Suprapubic skin (tissue), 4 donors: ENCODE measurements at places on chromosomes 6 and 20. TPM values are rescaled to one million over a fixed set of nuclear protein-coding genes. Genes with fewer than 3 reads are reported as not detected.
A peak's percentile ranks its signal among the peaks of the same experiment; 100 is the strongest.

Gene SDCBP2
- total RNA-seq, result 74.4 TPM

DNA sequence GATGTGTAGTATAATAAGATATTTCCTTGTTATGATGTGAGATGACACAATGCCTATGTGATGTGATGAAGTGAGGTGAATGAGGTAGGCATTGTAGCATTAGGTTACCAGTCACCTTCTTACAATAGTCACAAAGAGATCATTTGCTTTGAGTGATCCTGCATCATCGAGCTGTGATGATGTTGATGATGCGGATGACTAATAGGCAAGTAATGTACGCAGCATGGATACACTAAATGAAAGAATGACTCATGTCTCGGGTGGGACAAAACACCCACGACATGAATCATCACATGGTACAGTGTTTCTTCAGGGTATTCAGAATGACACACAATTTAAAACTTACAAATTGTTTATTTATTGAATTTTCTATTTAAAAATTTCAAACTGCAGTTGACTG, 806.3 kb upstream of the GJE1 start:
- peak overlapping the region; percentile 33 for H3K4me3 ChIP-seq
- H3K36me3 ChIP-seq, result no peaks in the 10 kb centered on the region
- no peak for DNase-seq

- DNase-seq, result no peak
- peaks cover 10% of the 10 kb centered on the region for H3K4me1 ChIP-seq
- H3K27me3 ChIP-seq, result peaks cover 4% of the 10 kb centered on the region
- H3K4me3 ChIP-seq, result no peak overlapping the region
These were observed 5.8 kb downstream of the FAM83D start for GRCh38 chr20:38931984-38932383.

DNA sequence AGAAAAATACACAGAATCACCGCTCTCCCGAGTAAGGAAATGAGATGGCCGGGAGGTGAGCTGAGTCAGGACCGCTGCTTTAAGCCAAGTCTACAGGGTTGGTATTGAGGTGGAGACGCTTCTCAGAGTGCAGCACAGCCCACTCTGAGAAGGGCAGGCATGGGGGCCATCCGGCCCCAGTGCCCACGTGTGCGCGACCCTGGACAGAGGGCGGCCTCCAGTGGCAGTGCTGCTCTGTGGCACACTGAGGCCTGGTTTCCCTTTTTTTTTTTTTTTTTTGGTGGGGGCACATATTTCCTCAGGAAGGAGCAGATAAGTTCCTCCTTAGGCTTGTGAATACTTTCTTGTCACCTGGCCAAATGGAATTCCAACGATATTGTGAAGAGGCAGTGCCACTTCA, 88.8 kb downstream of the FOXC1 start:
- no peaks in the 10 kb centered on the region for H3K36me3 ChIP-seq
- H3K4me3 ChIP-seq, result no peak overlapping the region
- H3K4me1 ChIP-seq, result peaks cover 15% of the 10 kb centered on the region
- no peak for DNase-seq

DNA sequence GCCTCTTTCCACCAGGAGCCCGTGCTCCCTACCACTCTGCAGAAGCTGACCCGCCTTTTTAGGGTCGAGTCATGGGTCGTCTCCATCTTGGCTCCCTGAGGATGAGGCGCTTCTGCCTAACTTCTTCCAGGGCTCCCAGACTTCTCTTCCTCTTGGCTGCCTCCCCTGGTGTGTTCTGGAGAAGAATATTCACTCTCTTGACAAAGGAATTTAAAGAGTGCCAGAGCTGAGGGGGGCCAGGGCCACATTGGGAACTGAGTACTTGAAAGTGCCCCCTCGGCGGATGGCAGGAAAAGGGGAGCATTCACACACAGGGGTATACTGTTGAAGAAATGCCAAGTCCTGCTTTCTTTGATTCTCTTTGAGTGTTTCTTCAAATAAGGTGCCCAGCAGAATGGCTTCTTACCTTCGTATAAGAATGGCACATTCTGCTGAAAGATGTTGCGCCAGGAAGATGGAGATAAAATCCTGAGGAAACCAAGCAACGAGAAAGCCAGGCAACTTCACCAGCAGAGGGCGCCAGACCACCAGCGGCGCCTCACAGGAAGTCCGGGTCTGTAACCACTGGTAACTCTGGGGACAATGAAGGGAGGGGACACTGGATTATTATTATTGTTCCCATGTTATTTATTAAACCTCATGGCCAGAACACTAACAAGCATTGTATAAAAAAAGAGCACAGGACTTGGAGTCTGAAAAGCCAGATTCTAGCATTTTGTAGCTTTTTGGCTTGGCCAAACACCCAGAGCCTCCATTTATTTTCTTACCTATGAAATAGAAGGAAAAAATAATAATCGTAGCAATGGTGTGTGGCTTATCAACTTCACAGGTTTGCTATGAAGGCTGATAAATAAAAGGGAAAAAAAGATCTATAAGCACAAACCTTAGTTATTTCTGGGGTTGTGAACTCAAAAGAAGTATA, 176.7 kb downstream of the HACE1 start:
- DNase-seq, result no peak
- no peak overlapping the region for H3K4me3 ChIP-seq
- no peaks in the 10 kb centered on the region for H3K27me3 ChIP-seq

GRCh38 chr20:3580412-3580811, 82.8 kb downstream of the GFRA4 start:
- H3K4me3 ChIP-seq, result no peak overlapping the region
- no peak for DNase-seq
- H3K27me3 ChIP-seq, result no peaks in the 10 kb centered on the region
- no peaks in the 10 kb centered on the region for H3K4me1 ChIP-seq
- peaks cover 72% of the 10 kb centered on the region for H3K36me3 ChIP-seq
- no peak overlapping the region for H3K27ac ChIP-seq
